AG09309 (cell line): ENCODE measurements at places on chromosomes 2 and 18.

DNA sequence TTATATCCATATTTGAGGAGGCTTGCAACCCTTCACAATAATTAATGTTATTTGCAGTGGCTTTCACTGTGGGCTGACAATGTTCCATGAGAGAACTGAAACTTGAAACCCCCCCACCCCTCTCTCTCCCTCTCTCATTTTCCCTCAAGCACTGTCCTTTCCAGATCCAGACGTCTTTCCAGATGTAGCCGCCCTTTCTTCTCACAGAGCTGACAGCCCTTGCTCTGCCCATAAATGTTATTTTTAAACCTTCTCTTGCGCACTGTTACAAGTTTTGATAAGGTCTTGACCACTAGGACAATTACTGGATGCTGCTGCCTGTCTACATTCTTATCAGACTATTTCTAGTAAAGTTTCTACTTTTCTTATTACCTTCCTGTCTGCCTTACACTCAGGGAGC is 91.4 kb upstream of the LINC00305 start:
- no peak for DNase-seq

DNA sequence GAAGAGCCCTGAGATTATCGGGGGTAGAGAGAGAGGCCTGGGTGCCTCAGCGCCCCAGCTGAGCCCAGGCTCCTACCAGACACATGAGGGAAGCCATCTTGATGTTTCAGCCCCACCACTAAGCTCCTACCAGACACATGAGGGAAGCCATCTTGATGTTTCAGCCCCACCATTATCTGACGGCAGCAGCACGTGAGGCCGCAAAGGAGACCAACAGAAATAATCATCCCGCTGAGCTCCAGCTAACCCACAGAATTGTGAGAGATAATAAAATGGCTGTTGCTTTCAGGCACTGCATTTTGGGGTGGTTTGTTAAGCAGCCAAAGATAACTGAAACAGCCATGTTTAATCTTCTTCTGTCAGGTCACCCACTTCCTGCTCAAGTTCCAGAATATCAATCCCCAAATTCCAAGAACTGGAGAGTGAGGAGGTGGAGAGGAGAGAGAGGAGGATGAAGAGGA is 29.3 kb upstream of the SOS1 start:
- no peak for DNase-seq

DNA sequence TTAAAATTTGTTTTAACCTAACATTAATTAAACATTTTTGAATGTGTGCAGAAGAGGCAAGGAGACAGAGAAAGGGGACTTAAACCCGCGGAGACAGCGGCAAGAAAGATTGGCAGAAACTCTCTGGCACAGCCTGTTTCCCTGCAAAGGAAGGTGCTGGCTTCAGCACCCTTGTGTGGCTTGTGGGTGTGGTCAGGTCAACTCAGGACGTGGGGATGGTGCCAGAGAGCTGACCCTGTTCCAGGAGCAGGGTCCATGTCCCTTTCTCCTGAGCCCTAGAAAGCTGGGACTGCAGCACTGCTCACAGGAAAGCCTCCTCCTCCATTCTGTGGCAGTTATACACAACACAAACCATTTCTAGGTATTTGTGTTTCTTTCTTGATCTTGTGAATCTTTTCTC is 176.2 kb upstream of the ST6GAL2 start:
- no peak for DNase-seq

- DNase-seq, result no peak
Measured at GRCh38 chr2:134081238-134081938, 172.5 kb upstream of the MGAT5 start.

GRCh38 chr18:49814147-49814499 is 790 bp upstream of the ACAA2 start:
- DNase-seq, result no peak

DNA sequence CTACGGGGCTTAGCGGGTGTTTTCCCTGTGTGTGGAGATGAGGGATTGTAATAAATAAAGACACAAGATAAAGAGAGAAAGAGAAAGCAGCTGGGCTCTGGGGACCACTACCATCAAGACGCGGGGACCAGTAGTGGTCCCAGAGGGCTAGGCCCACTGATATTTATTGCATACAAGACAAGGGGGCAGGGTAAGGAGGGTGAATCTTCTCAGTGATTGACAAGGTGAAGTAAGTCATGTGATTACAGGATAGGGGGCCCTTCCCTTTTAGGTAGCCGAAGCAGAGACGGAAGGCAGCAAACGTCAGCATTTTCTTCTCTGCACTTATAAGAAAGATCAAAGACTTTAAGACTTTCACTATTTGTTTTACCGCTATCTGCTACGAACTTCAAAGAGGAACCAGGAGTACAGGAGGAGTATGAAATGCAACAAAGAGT is 4.5 kb upstream of the GAL3ST2 start:
- DNase-seq, result no peak

- DNase-seq, result no peak
Measured at GRCh38 chr2:207135801-207136457, 29.8 kb downstream of the KLF7 start.

GRCh38 chr2:215680605-215681598 is 245.0 kb upstream of the FN1 start:
- peak; percentile 81 for DNase-seq

GRCh38 chr2:173407176-173407575 is 52.5 kb downstream of the CDCA7 start:
- no peak for DNase-seq

DNA sequence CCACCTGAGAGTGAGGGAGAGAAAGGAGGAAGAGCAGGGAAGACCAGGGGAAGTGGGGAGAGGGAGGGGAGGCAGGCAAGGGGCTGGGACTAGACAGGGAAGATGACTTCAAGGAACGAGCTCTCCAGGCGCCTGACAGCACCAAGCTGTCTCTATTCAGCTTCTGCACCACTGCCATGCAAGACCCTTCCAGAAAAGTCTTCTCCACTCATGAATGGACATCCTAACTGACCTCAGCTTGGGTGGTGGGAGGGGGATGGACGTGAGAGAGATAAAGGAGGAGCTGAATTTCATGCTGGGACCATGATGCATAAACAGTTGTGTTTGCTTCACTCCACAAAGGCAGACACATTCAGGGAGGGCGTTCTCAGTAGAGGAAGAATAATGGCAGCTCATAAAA is 206.4 kb upstream of the ARL4C start:
- no peak for DNase-seq

- peak; percentile 71 for DNase-seq
Measured at GRCh38 chr2:213238753-213239495, 45.3 kb upstream of the SPAG16 start.

DNA sequence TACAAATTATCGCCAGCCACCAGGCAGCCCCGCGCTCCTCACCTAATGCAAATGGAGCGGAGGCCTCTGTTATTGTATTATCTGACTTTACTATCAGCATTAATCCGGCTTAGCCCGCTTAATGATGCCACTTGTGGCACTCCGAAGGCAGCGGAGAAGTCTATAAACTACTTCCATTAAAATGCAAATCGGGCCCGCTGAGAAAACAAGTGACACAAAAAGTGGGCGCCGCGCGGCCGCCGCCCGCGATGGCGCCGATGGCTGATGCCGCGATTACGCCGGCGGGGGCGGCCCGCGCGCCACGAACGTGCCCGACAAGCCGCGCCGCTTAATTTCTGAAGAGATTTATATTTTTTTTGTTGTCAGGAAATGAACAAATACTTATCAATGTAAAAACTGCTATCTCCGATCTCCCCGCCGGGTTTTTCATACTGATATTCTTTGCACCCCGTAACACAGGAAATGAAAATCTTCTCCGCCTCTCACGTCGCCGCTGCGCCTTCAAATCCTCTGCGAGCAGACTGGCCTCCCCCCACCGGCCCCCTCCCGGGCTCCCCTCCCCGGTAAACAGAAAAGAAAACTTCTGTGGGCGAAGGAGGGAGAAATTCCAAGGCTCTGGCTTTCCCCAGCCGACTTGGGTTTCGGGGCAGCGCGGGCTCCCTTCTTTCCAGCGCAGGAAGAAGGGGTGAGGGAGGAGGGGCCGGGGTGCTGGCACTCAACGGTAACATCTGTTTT is 221.8 kb downstream of the INSIG2 start:
- no peak for DNase-seq

GRCh38 chr2:10297959-10298531 is 4.7 kb upstream of the HPCAL1 start:
- peak; percentile 83 for DNase-seq

DNA sequence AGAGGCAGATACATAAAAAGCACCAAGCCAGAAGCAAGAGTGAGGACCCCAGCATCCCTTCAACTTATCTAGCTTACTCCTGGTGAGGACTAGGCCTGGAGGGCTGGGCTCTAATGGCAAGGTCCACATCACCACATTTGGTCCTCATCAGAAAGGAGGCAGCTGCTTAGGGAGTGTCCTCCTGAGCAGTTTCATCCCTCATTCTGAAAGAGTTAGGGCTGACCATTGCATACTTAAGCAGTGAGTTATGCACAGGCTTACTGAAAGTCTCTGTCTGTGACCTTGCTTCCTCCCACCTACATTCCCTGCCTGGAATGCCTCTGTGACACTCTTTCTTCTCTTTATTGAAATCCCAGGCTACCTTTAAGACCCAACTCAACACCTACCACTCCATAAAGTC is 301.8 kb upstream of the ACVR2A start:
- no peak for DNase-seq

DNA sequence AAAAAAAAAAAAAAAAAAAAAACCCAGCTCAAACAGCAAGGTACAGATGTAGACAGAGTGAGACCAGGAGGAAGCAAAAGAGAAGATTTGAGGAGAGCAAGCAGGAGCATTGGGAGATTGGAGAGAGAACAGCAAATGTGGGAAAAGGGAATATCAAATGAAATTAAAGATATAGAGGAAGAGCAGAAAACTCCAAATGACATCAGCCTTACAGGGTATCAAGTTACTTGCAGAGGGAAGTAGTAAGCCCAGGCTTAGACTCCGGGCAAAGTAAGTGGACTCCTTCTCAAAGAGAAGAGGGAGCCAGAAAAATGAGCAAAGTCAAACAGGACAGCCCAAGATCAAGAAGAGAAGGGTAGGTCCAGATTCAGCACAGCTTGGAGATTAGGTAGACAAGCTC is 93.3 kb upstream of the PPP1CB start:
- no peak for DNase-seq

GRCh38 chr2:25816249-25816648 is 62.0 kb downstream of the ASXL2 start:
- DNase-seq, result no peak

- DNase-seq, result no peak
Measured at GRCh38 chr2:75200140-75201096, 1.1 kb upstream of the TACR1 start.

DNA sequence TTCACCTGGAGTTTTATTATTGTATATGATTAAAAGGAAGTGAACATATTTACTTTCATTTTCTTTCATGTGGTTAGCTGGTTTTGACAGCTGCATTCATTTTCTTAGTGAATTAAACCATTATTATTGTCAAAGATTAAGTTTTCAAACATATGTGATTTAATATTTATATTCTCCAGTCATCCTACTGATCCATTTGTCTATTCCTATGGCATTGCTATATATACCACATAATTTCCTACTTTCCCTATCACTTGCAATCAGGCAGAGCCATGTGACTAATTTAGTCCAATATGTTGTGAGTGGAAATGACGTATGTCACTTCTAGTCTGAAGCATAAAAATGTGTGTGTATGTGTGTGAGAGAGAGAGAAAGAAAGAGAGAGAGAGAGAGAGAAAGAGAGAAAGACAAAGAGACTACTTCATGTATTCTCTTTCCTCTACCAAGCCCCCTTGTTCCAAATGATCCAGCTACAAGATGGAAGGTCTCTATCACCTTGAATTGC is 12.0 kb upstream of the TACR1 start:
- DNase-seq, result no peak

GRCh38 chr2:224427471-224427870 is 25.6 kb upstream of the FAM124B start:
- DNase-seq, result no peak

DNA sequence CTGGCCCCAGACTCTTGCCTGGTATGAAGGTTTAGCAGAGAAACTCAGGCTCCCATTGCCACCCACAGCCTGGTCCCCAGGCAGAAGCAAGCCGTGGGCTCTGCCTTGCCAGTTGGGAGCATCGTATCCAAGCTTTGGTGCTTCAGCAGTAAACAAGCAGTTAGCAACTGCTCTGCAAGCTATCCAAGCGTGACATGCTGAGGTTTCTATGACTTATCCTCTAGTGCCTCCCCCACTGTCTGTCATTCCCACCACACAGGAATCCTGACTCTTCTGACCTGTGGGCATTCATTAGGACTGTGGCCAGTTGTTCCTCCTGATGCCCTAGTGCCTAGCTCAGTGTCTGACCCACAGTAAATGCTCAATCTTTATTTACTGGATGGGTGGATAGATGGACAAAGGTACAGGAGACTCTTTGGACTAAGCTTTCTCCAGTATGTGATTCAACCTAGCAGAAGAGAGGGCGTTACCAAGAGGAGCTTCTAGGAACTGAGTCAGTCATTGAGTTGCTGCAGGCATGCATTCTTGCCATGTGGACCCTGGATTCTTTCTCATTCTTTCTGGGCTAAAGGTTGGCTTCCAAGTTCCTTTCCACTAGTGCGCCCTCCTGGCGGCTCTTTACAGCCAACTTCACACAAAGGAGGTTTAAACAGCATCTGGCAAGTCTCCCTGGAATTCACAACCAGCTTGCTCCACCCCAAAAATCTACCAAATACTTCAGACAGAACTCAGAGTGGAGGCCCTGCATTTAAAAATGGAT is 40.6 kb upstream of the MRPL19 start:
- DNase-seq, result peak; percentile 97

DNA sequence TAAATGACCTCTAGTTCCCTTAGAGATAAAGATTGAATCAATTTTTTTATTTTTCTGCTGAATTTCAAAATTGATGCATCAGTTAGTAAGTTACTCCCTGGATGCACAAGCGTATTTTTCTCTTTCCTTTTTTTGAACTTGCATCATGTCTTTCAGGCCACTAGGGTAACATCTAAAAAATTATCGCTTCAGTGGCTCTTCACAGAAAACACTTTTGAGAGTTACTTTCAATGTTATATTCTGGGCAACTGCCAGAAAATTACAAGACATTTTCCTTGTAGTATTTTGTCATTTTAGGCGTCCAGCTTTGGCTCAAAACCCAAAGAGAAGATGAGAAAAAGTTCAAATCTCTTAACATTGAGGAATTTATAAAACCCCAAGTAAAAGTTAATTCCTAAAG is 59.8 kb downstream of the DSEL start:
- DNase-seq, result no peak

DNA sequence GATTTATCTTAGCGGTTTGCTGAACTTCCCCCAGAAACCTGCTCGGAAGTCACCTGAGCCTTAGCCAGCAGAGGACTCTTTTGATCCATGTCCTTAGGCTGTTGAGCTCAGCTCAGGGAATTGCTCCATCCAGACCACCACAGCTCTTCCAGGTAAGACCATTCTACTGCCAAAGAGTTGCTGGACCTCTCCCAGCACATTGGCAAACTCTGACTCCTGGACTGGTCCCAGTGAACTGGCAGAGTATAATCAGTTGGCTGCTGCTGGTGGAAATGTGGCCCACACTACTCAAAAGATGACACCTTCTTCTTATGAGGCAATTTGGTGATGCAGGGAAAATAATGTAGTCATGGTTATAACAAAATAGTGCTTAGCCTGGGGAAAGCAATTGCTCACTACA is 308.8 kb upstream of the FIGN start:
- no peak for DNase-seq

GRCh38 chr2:217940261-217941220 is 62.3 kb downstream of the TNS1 start:
- no peak for DNase-seq

GRCh38 chr2:9032536-9033255 is 29.2 kb upstream of the MBOAT2 start:
- DNase-seq, result no peak

- no peak for DNase-seq
Measured at GRCh38 chr2:216742411-216742810, 47.1 kb upstream of the IGFBP5 start.

GRCh38 chr2:76867854-76868253 is 654.3 kb downstream of the LRRTM4 start:
- DNase-seq, result no peak

- no peak for DNase-seq
Measured at GRCh38 chr2:11509657-11510360, 24.0 kb upstream of the GREB1 start.
